ENCODE measurements at places on chromosomes 2 and 18.
A peak's percentile ranks its signal among the peaks of the same experiment; 100 is the strongest.

DNA sequence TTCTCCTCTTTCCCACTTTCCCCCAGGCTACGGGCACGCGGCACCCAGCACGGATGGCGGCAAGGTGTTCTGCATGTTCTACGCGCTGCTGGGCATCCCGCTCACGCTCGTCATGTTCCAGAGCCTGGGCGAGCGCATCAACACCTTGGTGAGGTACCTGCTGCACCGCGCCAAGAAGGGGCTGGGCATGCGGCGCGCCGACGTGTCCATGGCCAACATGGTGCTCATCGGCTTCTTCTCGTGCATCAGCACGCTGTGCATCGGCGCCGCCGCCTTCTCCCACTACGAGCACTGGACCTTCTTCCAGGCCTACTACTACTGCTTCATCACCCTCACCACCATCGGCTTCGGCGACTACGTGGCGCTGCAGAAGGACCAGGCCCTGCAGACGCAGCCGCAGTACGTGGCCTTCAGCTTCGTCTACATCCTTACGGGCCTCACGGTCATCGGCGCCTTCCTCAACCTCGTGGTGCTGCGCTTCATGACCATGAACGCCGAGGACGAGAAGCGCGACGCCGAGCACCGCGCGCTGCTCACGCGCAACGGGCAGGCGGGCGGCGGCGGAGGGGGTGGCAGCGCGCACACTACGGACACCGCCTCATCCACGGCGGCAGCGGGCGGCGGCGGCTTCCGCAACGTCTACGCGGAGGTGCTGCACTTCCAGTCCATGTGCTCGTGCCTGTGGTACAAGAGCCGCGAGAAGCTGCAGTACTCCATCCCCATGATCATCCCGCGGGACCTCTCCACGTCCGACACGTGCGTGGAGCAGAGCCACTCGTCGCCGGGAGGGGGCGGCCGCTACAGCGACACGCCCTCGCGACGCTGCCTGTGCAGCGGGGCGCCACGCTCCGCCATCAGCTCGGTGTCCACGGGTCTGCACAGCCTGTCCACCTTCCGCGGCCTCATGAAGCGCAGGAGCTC is 35.4 kb downstream of the KCNK3 start:
- DNase-seq = peak; percentile 32

- peak; percentile 65 for DNase-seq
Observed at GRCh38 chr2:18959952-18960717, 370.8 kb upstream of the NT5C1B start.

DNA sequence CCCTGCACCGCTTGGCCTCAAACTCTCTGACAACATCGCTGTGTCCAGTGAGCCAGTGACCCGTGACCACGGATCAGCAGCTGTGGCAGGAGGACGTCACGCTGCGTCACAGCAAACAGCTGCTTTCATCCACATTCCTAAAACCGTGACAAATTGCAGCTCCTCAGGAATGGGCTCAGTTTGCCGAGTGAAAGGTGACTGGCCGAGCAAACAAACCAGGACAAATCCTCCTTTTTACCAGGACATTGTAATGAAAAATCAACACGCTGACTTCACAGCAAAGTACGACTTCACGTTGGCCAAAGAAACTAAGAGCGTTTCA is 57.6 kb downstream of the PXDN start:
- peak; percentile 46 for DNase-seq

- no peak for DNase-seq
Observed at GRCh38 chr2:211204902-211205301, 648.5 kb downstream of the CPS1 start.

DNA sequence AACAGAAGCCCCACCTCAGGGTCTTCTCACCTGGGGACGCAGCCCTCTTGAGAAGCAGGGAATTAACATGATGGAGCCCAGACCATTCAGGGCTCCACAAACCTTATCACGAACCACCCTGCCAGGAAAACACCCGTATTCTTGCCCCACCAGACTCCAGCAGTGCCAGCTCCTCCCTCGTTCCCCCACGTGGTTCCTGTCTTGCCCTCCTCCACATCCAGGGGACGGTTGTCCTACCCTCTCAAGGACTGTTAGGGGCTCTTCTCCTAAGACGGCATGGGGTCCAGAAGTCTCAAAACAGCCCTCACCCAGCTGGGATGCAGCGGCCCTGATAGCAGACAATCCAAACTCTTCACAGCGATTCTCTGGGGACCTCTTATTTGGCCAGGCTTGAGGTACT is 372.2 kb upstream of the HS6ST1 start:
- DNase-seq = no peak

GRCh38 chr2:1498176-1498575 is 84.9 kb downstream of the TPO start:
- no peak for DNase-seq

DNA sequence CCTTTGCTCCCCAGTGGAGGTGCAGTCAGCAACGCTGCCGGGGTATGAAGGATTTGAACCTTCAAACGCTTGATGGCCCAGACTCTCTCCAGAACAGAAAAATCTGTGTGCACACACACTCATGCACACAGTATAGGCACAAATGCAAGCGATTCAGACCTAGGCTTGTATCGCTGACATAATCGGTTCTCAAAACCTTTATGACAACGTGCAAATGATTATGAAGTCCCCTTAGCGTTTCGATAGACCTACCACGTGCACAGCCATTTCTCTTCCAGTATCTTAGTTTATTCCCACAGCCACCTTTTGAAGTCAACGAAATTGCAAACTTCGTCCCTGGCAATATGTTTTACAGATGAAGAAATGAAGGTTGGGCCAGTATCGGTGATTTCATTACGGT is 138.9 kb upstream of the MYCN start:
- no peak for DNase-seq

DNA sequence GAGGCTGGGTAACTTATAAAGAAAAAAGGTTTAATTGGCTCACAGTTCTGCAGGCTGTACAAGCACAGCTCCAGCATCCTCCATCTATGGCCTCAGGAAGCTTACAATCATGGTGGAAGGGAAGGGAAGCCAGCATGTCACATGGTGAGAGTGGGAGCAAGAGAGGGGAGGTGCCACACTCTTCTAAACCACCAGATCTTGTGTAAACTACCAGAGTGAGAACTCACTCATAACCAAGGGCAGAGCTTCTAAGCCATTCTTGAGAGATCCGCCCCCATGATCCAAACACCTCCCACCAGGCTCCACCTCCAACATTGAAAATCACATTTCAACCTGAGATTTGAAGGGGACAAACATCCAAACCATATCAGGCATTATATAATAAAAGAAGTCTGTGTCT is 121.6 kb upstream of the CDC42EP3 start:
- no peak for DNase-seq

GRCh38 chr2:45937990-45938389 is 286.5 kb downstream of the PRKCE start:
- no peak for DNase-seq

DNA sequence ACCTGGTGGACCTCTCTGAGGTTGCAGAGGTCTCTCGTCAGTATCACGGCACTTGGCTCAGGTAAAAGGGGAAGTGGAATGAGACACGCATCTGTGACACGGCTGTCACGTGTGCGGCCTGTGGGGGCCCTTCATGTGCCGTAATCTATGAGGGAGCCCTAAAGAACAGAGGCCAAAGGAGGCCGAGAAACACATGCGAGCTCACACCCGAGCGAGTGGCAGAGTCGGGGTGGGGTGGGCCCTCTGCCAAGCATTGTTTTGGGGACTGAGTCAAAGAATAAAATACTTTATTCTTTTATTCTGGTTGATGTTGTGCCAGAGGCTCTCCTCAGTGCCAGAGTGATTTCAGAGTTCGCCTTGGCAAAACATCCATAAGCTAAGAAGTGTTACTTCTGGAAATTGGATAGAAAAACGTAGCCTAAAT is 43.3 kb downstream of the PLB1 start:
- no peak for DNase-seq

- no peak for DNase-seq
Observed at GRCh38 chr2:183227176-183227575, 102.9 kb downstream of the NUP35 start.

DNA sequence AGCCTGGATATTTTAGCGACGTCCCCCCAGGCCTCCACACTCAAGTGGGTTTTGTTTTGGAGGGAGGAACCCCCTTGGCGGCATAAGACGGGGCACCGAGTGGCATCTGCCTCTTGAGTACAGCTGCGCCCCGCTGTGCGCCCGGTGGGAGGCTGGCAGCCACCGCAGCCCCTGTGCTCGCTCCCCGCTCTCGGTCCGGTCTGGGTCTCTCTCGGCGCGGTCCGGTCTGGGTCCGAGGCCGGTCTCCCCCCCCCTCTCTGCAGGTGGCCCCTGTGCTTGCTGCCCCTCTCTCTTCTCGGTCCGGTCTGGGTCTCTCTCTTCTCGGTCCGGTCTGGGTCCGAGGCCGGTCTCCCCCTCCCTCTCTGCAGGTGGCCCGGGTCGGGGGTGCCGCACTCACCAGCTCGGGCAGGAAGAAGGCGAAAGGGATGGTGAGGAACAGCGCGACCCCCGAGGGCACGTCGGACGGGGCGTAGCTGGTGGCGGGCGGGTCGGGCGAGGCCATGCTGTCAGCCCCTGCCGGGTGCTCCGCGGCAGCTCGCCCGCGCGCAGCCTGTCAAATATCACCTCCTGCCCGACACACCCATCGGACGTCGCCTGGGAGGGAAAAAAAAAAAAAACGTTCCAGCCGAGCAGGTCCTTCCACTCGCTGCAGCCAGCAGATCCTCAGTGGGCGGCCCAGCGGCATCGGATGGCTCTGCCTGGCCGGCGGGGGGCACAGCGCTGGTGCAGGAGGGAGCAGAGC is at the start of gene MALL:
Gene MALL (minus strand): TSS at position 532 of the 742 bp plus-strand sequence. CDS start 30 bp downstream, at position 502.
- no peak for DNase-seq

DNA sequence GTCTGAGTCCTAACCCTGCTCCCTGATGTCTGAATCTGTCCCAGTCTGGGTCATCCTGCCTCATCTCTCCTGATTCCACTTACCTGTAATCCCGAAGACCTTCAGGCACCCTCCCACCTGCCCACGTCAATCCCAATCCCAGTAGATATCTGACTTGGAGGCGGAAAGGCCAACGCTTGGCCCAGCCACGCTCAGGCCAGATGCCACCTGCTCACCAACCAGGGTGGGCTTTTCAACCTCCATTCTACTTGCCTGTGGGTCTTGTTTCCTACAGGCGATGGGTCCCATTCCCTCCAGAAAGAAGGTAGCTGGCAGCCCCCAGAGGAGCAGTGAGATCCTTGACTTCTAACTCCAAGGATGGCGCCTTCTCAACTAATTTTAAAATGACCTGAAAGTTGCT is 59.7 kb downstream of the INPP5D start:
- DNase-seq = no peak

DNA sequence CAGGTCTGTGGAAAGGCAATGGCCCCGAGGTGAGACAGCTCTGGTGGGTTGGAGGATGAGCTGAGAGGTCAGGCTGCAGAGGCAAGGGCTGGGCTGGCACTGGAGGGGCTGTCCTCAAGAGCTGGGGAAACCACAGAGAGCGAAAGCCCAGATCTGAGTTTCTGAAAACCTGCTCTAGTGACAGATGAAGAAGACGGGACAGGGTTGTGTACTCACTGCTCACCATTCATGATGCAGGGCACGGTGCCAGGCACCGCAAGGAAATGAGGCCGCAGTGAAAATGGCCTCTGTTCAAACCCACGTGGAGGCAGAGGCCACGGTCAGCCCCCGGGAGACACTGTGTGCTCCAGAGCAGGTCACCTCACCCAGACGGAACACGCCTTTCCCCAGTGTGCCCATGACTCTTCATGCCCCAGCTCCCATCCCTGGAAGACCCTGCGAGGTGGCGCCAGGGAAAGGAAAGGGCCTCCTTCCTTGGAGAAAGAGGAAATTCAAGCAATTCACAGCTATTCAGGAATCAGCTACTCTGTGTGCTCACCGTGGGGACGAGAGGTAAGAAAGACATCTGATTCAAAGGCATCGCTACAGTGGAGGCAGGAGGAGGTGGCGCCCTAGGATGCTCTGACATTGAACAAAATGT is 24.3 kb upstream of the ID2 start:
- DNase-seq = no peak

- DNase-seq = no peak
Observed at GRCh38 chr2:129744649-129745048, 234.8 kb upstream of the RAB6C start.

- peak; percentile 20 for DNase-seq
Observed at GRCh38 chr2:165305391-165306096, 66.3 kb downstream of the SCN2A start.

GRCh38 chr2:7866104-7866503 is 815.8 kb upstream of the ID2 start:
- no peak for DNase-seq
